ENCODE measurements at places on chromosomes 4 and X.

- DNase-seq = peak; percentile 4
Measured at GRCh38 chr4:126023896-126024295, 709.1 kb downstream of the FAT4 start.

DNA sequence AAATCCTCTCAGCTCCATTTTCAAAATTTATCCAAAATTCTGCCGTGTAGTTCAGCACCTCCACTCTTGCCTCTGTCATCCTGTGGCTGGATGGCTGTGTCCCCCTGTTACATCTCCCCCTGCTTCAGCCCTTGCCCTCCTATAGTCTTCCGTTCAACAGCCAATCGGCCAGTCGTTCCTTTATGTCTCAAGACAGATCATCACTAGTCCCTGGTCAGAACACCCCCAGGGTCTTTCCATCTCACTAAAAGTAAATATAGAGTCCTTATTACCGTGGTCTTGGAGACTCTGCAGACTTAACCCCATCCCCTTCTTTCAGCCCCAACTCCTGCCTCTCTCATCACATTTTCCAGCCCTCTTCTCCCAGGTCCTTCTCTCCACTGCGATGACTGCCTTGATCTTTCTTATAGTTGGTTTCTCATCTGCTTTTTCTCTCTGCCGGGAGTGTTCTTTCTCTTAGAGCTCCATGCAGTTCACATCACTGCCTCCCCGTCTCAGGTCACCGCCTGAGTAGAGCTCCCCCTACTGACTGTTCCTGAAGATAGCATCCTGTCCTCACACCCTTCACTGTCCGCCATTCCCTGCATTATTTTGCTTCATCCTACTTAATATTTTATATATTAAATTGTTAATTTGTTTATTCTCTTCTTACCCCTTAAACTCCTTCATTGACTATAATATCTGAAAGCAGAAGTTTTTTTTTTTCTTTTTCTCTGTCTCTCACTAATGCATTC is 736.9 kb upstream of the MAGEB2 start:
- peak; percentile 12 for DNase-seq

GRCh38 chr4:184503869-184504300 is 29.5 kb upstream of the IRF2 start:
- DNase-seq = peak; percentile 19

- no peak for DNase-seq
Measured at GRCh38 chrX:75076429-75076828, 79.7 kb downstream of the ABCB7 start.

- peak; percentile 63 for DNase-seq
Measured at GRCh38 chr4:101155368-101155767, 192.0 kb downstream of the PPP3CA start.

GRCh38 chr4:124105212-124105611 is 607.3 kb downstream of the ANKRD50 start:
- DNase-seq = peak; percentile 42

- DNase-seq = no peak
Measured at GRCh38 chrX:6961286-6962005, 186.1 kb upstream of the STS start.

GRCh38 chr4:48242511-48243195 is 27.0 kb downstream of the TEC start:
- no peak for DNase-seq

DNA sequence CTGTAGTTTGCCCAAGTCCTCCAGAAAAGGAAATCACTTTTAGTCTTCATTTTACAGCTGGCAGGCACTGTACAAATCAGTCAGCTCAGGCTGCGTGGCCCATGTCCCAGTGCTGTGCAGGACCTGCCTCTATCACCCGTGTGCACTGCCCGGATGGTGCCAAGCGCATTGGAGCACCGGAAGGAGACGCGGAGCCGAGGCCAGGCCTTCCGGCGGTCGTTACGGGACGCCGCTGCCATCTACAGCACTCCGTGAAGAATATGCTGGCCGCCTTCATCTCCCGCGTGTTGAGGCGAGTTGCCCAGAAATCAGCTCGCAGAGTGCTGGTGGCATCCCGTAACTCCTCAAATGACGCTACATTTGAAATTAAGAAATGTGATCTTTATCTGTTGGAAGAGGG is at the start of gene PDHA2:
PDHA2 (plus strand) TSS at position 203 of the 400 bp plus-strand sequence; CDS start at position 261, 58 bp downstream.
- DNase-seq = no peak

DNA sequence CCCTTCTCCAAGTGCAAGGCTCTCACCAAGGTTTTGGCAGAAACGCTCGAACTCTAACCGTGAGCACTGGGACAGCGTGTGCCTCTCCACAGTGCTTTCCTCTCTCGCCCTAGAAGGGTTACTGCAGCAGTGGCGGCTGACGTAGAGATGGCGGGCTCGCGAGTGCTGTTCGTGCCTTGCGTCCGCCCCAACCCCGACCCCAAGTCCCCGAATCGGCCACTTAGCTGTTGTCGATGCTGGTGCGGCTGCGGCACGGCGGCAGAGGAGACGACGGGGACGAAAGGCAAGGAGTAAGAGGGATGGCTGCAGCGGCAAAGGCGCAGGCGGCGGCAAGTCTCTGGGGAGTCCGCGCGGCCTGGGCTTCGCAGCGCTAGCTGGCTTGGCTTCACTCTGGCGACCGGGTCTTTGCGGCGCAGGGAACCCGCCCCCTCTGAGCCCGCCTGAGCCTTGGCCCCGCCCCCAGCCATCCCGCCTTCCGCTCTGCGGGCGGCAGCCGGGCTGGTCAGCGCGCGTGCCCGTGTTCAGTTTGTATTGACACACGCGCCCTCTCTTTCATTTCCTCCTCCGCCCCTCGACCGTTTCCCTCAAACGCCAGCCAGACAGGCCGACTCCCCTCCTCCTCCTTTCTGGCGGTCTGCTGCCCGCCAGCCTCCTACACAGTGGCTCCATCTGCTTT is at the start of gene SPIN4:
SPIN4 (minus strand) TSS at position 392 of the 676 bp plus-strand sequence. CDS start 513 bp downstream, outside the sequence.
- DNase-seq = peak; percentile 76

- DNase-seq = no peak
Measured at GRCh38 chr4:422587-422986, 76.4 kb downstream of the ZNF721 start.
